Fibroblast of skin of left biceps (primary cell): ENCODE measurements at places on chromosomes 5 and 9.

GRCh38 chr5:108822211-108822947 lies 74.7 kb downstream of the FER start:
- no peak for DNase-seq

GRCh38 chr9:111316796-111317195 lies 13.2 kb downstream of the OR2K2 start:
- DNase-seq: no peak

GRCh38 chr5:58498340-58498942 lies 7.2 kb downstream of the GAPT start:
- DNase-seq: peak; percentile 0

GRCh38 chr9:2216591-2216990 lies 201.4 kb downstream of the SMARCA2 start:
- no peak for DNase-seq

GRCh38 chr5:54018438-54018837 lies 291.9 kb downstream of the ARL15 start:
- DNase-seq: no peak

DNA sequence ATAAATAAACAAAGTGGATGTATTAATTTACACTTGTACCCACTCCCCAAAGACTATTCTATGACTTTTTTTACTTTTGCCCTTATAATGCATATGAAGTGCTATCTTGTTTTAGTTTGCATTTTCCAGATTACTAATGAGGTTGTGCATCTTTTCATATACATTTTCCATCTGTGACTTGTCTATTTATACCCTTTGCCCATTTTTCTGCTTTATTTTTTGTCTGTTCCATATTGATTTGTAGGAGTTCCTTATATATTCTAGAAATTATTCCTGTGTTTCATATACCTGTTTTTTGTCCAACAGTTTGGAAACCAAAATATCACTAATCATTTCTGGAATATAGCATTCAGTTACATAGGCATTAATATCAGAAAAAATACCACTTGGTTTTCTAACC lies 54.0 kb upstream of the SLC30A5 start:
- no peak for DNase-seq

GRCh38 chr9:35795695-35796094 lies 4.3 kb downstream of the NPR2 start:
- DNase-seq: no peak

GRCh38 chr9:95003689-95004410 lies 277.4 kb downstream of the AOPEP start:
- DNase-seq: no peak

- DNase-seq: no peak
Observed at GRCh38 chr5:81183811-81184748, 49.0 kb upstream of the CKMT2 start.

DNA sequence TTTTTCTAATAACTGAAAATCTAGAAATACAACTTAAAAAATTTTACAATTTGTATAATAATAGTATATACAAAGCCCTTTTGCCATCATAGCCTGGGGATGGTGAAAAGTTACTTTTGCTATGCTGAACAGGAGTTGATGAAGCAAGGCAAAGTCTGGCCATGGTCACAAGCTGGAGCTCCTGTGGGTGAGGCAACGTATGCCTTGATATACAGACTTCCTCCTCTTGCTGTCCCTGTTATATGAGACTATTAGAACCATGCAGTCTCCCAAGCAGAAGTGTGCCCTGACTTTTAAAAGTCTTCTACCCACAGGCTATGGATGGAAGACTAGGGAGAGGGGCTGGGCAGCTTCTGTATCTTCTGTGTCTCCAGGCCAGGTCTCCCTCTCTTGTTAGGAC lies 15.7 kb downstream of the FAM151B start:
- DNase-seq: no peak

GRCh38 chr5:579211-579610 lies 32.9 kb upstream of the CEP72 start:
- no peak for DNase-seq

DNA sequence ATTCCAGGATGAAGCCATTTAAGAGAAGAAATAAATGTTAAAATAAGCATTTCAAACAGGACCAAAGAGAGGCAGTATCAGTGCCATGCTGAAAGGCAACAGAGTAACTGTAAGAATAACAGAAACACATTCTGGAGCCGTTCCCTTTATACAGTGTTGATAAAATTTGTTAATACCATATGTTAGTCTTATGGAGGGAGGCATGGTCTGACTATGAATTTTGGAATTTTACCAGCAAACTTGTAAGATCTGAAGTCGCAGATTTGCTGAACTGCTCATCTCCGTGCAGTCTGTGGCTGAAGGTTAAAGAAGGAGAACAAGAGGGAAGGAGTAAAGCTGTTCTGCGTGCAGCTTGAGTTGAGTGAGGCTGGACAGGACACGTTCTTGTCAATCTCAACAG lies 508.4 kb downstream of the NFIB start:
- DNase-seq: peak; percentile 72

- no peak for DNase-seq
Observed at GRCh38 chr9:129435291-129435690, 185.6 kb downstream of the C9orf50 start.

DNA sequence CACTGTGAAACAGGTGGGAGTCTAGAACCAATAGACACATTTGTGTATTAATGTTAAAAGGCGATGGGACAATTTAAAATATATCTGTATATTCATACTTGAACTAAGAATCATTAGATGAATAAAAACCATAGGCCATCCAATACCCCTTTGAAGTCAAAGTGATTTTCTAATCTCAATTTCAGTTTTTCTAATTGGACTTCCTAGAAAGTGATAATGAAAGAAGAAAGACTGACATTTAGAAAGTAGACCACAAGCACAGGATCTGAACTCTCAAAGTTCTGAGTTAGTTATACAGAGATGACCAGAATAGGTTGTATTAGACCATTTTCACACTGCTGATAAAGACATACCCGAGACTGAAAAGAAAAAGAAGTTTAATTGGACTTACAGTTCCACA lies 412.8 kb upstream of the PIK3R1 start:
- no peak for DNase-seq

DNA sequence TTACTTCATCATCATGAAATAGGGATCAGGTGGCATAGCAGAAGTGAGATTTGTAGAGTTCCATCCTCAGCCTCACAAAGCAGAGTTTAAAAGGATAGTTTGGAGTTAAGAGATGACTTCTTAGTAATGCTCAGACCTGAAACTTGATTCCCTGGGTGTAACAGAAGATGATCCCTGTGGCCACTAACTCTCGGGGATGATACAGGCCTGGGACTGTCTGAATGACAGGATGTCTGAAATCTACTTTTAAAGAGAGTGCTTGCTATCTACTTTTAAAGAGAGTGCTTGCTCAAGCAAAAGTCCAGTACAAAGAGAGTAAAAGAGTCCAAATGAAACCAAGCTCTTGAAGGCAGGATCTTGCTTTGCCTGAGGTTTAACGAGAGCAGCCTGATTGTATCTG lies 14.6 kb downstream of the ADAMTS16 start:
- no peak for DNase-seq

DNA sequence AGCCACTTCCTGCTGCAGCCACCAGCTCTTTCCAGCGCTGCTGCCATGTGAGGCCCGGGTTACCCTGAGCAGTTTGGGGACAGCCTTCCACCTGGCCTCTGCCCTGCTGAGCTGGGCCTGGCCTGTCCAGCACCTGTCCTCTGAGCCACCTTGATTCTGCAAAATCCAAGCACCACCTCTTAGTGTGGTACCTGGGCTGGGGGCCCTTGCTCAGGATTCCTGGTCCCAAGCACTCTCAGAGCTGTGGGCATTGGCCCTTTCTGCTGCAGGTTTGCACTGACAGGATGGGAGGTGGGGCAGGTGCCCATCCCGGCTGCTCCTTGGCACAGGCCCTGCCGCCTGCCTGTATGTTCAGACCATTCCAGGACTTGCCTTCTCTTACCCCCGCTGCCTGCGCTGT lies 309.2 kb upstream of the IRX4 start:
- no peak for DNase-seq

DNA sequence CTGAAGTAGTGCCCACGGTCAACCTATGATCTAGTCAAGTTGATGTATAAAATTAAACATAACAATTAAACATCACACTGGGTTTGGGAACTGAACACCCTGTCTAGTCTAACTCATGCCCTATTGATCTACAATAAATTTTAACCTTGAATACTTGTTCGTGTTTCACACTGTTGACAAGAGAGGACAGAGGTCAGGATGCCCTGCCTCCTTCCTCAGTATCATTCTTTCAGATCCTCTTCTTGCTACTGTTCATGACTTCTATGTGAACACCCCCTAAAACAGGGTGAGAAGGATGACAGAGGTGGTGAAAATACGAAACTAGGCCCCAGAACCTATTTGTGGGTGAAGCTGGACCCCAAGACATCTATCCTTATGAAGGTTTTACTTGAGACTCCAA lies 8.1 kb upstream of the MAT2B start:
- no peak for DNase-seq

GRCh38 chr9:109442716-109443115 lies 55.4 kb downstream of the PTPN3 start:
- no peak for DNase-seq

DNA sequence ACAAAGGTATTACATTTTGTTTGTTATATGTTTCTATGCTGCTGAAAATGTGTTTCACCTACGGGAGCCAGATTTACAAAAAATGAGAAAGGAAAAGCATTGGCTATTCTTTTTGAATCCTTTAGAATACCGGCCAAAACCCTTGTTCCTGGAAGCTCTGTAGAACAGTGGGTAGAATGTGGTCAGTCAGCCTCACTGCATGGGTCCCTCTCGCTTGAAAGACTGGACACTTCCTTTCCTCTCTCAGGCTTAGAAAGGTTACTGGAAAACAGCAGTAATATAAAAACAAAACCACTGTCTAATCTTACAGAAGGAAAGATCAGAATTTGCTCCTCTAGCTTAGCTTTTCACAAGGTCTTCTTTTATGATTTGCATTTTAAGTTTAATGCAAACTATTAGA lies 45.1 kb downstream of the OSTF1 start:
- no peak for DNase-seq

DNA sequence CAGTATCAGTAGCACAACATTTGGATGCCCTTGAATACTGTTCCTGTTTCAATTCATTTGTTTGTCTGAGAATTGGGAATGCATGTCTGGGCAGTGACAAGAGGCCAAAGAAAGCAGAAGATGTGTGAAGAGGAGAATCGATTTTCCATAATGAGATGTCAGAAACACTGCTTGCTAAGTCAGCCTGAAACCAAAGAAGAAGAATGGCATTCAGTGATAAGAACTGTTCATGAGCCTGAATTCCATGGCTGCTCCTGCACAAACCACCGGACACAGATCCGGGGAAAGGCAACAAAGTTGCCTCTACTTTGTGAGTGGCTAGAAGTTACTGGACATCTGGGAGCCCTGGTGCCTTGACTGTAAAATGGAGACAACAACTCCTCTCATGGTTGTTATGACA lies 207.2 kb upstream of the RASEF start:
- DNase-seq: no peak

- DNase-seq: peak; percentile 91
Observed at GRCh38 chr9:94920420-94921091, 194.1 kb downstream of the AOPEP start.

- DNase-seq: no peak
Observed at GRCh38 chr5:58974601-58975000, 391.7 kb downstream of the RAB3C start.

- DNase-seq: no peak
Observed at GRCh38 chr9:132074736-132075135, 4.9 kb downstream of the MED27 start.

DNA sequence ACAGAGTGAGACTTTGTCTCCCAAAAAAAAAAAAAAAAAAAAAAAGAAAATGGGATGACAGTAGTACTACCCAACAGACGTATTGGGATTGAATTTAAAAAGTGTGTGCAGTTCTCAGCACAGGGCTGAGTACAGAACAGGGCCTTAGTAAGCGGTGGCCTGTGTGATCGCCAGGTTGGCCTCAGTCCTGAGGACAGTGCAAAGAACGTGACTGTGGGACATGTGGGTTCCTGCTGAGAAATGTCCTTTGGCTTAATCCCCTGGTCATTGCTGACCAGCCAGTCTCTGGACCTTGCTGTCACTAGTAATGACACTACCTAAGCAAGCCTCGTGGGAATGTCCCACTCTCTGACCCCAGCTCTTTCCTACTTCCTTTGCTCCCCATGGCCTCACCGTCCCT lies 13.3 kb downstream of the GTF3C5 start:
- DNase-seq: no peak

DNA sequence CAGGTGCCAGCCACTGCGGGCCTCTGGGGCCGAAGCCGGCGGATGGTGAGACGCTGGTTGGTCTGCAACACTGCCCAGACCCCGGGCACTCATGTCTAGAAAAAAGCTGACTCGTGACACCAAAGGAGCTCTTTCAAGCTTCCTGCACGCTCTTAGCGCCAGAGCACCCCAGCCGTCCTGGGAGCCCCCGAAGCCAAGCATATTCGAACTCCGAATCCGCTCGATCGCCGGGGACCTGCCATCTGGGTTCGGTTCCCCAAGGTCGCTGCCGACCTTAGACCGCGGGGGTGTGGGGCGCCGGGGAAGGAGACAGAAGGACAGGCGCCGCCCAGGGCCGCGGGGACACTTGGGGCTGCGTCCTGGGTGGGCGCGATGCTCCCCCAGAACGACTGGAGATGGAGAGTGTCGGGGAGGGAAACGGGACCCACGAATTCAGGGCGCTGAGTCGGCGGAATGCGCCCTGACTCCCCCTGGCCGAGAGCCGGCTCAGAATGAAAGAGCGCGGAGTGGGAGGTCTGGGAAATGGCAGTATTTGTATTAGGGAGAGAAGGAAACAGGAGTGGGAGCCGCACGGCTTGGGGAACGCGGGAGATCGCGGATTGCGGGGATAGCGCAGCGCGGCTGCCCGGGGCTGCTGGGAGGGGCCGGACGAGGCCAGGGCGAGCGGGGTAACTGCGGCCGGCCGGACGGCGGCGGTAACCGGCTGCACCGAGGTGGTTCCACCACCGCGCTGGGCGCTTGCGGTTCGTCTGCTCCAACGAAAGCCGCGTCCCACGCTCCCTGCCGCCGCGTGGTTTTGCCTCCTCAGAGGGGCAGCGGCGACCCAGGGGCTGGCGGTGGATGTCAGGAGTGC lies 20.1 kb upstream of the MARCHF6 start:
- no peak for DNase-seq

DNA sequence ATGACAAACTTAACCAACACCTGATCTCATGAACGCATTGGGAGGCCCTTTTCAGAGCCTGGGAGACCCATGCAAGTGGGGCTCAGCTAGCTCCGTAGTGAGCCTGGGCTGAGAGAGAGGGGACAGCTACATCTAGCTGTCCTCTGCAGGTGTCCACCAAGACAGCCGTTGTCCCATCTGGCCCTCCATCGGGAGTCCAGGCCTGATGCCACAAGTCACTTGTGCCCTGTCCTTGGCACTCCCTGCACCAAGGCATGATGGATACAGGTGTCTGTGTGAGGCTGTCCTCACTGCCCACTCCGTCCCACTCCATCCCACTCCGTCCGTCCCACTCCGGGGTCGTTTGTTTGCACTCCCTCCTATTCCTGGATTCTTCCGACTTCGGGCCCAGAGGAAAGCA lies 2.5 kb upstream of the EDF1 start:
- DNase-seq: no peak

DNA sequence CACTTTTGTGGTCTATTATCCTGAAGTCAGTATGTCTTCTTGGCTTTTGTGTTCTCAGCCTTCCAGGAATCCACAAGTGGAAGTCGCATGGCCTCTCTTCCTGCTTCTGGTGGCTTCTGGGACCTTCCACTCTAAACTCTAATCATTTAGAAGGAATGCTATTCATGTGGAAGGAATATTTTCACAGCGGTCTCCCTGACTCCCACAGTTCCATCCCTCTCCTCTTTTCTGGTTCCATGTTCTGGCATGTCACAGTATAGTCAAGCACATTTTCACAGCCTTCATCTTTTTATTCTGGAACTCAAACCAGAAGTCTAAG lies 7.3 kb upstream of the RAI14 start:
- no peak for DNase-seq
